MCF 10A (cell line): ENCODE measurements at places on chromosomes 1 and 21. TPM values are rescaled to one million over a fixed set of nuclear protein-coding genes. Genes with fewer than 3 reads are reported as not detected.

Gene BPNT1
- total RNA-seq, result 39.2 and 44.6 TPM in 2 replicates

Gene TXNIP
- 576 and 599 TPM in 2 replicates for total RNA-seq

Gene ST6GALNAC5
- total RNA-seq, result 2.1 and 3.3 TPM in 2 replicates

Gene TCEA3
- 0.49 and 1.5 TPM in 2 replicates for total RNA-seq

Gene LIX1L
- total RNA-seq, result 40.1 and 42.1 TPM in 2 replicates

Gene DRAXIN
- 0.05 and 0.07 TPM in 2 replicates for total RNA-seq

Gene SPRR5
- total RNA-seq, result not detected in 2 replicates

Gene SYDE2
- total RNA-seq, result 4.3 and 5.9 TPM in 2 replicates

- no peak overlapping the region for H3K27ac ChIP-seq
- peaks cover 22% of the 10 kb centered on the region for H3K4me1 ChIP-seq
- H3K4me3 ChIP-seq, result peak overlapping the region; percentile 97
Measured at GRCh38 chr1:94927405-94928175, 680 bp upstream of the CNN3 start.

- no peak for DNase-seq
- no peaks in the 10 kb centered on the region for H3K4me1 ChIP-seq
- H3K27me3 ChIP-seq, result no peaks in the 10 kb centered on the region
- H3K36me3 ChIP-seq, result peaks cover 6% of the 10 kb centered on the region
Measured at GRCh38 chr1:97332716-97333115, 588.1 kb downstream of the DPYD start.
